ENCODE measurements at places on chromosomes 7 and 10.

- DNase-seq, result no peak
These were observed 22.9 kb upstream of the GRB10 start for GRCh38 chr7:50805447-50806125.

GRCh38 chr10:132163278-132163765 is 23.4 kb upstream of the DPYSL4 start:
- DNase-seq, result no peak

DNA sequence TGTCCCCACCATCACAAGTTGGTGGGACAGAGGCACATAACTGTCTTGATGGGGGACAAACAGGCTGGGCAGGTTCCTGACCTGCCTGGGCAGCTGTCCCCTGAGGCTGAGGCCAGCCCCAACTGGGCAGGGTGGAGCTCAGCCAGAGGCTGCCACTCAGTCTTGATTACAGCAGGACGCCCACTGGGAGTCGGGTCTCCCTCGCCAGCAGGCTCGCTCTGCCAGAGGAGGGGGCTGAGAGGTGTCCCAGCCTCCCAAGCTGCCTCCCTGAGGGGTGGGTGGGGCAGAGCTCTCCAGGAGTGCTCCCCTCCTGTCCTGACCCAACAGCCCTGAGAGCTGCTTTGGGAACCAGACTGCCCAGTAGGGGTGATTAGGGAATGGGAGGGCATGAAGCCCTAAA is 1.8 kb upstream of the CAMK2G start:
- DNase-seq, result no peak

GRCh38 chr10:73773152-73773879 is 8.5 kb upstream of the CHCHD1 start:
- DNase-seq, result no peak

GRCh38 chr10:6986927-6987326 is 406.9 kb upstream of the PRKCQ start:
- no peak for DNase-seq

DNA sequence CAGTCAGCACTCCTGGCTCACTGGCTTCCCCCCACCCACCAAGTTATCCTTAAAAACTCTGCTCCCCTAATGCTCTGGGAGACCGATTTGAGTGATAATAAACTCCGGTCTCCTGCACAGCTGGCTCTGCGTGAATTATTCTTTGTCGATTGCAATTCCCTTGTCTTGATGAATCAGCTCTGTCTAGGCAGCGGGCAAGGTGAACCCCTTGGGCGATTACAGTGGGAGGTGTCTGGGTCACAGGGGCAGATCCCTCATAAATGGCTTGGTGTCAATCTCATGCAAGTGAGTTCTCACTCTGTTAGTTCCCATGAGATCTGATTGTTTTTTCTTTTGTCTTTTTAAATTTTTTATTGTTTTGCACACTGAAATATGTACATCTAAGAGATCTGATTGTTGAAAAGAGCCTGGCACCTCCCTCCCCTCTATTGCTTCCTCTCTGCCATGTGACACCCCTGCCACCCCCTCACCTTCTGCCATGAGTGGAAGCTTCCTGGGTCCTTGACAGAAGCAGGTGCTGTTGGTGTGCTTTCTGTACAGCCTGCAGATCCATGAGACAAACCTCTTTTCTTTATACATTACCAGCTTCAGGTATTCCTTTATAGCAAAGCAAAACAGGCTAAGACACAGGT is 20.5 kb downstream of the OTUD1 start:
- DNase-seq, result no peak

- no peak for DNase-seq
These were observed 21.3 kb downstream of the PTPN12 start for GRCh38 chr7:77558284-77558967.

- DNase-seq, result peak; percentile 63
These were observed 138.2 kb downstream of the ADAM12 start for GRCh38 chr10:126250045-126250444.

GRCh38 chr7:108004220-108005142 is 1.5 kb upstream of the LAMB1 start:
- no peak for DNase-seq

- no peak for DNase-seq
These were observed 38.5 kb upstream of the EBF3 start for GRCh38 chr10:130002606-130003005.

DNA sequence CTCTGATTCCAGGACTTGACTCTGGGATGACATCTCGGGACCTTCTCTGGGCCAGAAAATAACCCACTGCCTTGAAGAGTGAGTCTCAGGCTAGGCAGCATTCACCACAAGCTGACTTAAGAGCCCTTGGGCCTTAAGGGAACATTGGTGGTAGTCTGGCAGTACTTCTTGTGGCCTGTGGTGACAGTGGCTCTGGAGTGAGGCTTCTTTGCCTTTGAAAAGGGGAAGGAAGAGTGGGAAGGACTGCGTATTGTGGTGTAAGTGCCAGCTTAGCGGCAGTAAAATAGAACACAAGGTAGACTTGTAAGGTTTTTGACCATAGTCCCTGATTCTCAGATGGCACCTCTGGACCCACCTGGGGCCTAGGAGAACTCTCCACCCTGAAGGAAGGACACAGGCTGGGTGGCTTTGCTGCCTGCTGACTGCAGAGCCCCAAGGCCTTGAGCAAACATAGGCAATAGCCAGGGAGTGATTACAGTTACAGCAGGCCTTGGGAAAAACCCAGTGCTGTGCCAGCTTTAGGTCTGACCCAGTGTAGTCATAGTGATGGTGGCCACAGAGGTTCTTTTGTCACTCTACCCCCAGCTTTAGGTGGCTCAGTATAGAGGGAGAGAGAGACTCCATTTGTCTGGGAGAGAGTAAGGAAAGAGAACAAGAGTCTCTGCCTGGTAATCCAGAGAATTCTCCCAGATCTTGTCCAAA is 483.9 kb downstream of the SH2D4B start:
- no peak for DNase-seq

DNA sequence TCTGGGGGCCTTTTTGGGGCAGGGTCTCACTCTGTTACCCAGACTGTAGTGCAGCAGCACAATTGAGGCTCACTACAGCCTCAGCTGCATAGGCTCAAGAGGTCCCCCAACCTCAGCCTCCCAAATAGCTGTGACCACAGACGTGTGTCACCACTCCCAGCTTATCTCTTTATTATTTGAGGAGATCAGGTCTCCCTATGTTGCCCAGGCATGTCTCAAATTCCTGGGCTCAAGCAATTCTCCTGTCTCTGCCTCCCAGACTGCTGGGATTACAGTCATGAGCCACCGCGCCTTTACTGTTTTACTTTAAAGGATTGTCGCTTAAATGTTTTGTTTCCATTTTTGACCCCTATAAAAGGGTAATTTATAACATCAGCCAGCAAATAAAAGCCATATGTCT is 502.6 kb upstream of the AUTS2 start:
- DNase-seq, result no peak

- no peak for DNase-seq
These were observed 118.0 kb downstream of the CREB5 start for GRCh38 chr7:28530175-28530802.

- no peak for DNase-seq
These were observed 22.0 kb downstream of the LAMB4 start for GRCh38 chr7:108108131-108108530.

DNA sequence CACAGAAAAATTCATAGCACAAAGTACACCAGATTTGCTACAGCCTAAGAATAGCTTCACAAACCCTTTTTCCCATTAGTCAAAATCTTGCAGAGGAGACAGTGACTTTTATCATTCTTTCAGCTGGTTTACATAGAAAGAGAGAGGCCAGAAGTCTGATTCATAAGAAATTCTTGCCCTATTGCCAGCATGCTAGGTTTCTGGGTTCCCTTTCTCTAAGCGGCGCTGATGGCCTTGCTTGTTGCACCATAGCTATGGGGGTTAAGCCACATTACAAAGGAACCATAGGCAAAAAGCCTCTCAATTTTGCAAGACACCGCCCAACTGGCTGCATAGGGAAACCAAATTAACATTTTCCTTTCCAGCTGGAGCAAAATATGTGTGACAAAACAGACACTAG is 87.4 kb downstream of the ZNF467 start:
- peak; percentile 51 for DNase-seq

DNA sequence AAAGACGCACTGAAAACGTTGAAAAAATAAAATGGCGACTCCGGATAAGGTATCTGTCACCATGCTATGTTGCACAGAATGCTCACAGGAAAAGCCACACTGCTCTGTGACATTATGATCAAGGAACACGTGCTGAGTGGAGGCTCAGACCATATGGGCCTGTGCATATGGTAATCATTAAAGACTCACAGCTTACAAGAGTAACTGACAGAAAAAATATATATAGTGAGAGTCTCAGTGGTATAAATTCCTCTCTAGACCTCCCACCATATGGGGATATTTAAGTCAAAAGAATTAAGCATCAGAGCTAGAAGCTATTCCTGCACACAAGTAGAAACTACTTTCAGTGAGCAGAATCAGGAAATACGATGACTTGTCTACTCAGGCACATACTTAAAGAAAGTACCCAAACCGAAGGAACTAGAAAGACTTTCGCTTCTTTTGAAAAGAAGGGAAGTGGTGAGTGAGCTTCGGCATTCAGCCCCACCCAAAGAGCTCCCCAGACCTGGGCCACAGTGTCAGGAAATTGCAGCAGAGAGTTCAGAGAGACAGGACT is 65.1 kb upstream of the MPP7 start:
- DNase-seq, result peak; percentile 52

DNA sequence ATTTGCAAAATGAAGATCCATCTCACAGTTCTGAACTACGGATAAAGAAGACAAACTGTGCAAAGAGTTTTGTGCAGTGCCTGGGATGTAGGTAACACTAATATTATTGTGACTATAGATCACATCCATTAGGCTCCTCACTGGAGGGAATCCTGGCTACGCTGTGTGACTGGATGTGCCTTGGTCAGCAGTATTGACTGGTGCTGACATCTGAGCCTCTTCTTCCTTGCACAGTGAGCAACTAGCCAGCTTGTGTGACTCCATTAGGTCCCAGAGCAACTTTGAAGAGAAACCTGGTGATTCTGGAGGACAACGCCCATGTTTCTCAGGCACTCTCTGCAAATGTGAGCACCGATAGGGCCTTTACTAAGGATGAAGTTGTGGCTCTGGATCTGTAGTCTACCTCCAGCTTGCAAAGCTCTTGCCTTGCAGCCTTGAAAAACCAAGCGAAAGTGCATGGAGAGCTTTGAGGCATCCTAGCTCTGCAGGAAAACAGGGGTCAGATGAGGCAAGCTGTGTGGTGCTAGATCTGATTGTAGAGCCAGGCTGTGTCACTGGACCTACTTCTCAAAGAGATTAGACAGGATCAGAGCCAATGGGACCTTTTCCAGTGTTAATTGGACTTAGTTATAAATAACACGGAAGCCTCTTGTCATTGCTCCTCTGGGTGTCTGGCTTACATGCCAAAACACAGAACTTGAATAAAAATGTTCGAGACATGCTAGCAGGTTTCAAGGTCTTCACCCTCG is 303.6 kb upstream of the LYZL1 start:
- DNase-seq, result no peak

- peak; percentile 41 for DNase-seq
These were observed 283.9 kb downstream of the PLXDC2 start for GRCh38 chr10:20100171-20100570.

GRCh38 chr10:77494327-77494726 is 143.3 kb downstream of the KCNMA1 start:
- DNase-seq, result no peak

GRCh38 chr10:72133517-72133916 is 45.2 kb upstream of the SPOCK2 start:
- peak; percentile 25 for DNase-seq

GRCh38 chr10:30784897-30785605 is 155.5 kb upstream of the LYZL2 start:
- DNase-seq, result peak; percentile 82

DNA sequence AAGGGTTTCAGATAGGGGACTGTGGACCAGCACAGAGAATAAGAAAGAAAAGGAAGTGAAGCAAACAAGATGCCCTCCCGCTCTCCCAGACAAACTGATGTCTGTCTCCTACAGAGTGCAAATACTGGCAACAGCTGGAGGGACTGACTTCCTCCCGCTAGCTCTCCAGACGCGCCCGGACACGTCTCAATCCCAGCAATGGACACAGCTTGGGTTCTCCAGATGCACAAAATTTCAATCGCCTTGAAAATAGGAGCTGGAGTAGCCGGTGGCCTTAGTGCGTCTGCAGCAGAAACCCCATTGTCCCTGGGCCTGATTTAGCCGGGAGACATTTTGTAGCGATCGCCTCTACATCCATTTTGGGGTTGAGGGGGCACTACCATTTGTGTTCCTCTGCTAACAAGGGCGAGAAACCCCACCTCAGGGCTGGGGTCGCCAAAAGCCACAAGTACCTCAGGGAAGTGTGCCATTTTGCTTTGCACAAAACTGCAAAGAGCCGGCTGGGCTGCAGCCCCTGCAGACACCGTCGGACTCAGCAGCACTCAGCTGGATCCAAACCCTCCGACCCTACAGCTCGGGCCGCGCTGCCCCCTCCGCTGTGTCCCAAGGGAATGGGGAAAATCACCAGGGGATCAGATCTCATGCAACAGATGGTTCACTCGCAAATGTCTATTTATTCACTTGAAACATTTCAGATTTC is 5.9 kb downstream of the CPA2 start:
- peak; percentile 64 for DNase-seq

- no peak for DNase-seq
These were observed 102.0 kb upstream of the RPA3 start for GRCh38 chr7:7820409-7820808.

DNA sequence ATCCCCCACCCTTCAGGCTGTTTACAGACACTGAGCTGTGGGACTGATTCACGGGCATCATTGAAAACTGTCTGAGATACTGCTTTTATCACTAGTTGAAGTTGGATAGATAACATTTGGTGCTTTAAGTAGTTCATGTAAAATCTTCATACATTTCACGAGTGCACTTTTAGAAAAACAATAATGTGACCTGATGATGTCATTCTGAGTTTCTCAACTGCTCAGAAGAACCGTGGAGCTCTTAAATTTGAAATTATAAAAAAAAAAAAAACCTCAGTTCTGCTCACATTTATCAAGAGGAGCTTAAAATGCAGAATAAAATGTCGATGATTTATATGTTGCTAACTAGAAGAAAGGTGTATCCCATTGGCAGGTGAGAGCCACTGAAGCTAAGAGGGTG is 81.5 kb downstream of the GALNT11 start:
- DNase-seq, result no peak

DNA sequence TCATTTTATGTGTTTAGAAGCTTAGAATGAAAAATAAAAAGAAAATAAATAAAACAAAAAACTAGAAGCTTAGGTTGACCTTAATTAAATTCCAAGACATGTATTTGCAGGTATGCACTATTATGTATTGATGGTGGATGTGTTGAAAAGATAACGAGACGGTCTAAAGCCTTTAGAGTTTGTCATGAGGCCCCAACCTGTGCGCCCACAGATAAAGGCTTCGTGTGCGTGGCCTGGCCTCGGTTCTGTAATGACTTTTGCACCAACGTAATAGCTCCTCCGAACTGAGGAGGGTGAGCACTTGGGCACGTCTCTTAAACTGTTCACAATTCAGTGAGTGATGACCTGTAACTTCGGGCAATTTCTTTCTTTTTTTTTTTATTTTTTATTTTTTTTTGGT is 43.7 kb upstream of the NCAPG2 start:
- no peak for DNase-seq

GRCh38 chr7:112267944-112268691 is 61.6 kb downstream of the ZNF277 start:
- no peak for DNase-seq

Measured in umbilical cord (tissue), 2 donors.